Uterus (tissue), 4 donors: ENCODE measurements at places on chromosomes 16 and 17.

GRCh38 chr16:79801646-79802045 lies 201.1 kb upstream of the MAF start:
- DNase-seq, result no peak

DNA sequence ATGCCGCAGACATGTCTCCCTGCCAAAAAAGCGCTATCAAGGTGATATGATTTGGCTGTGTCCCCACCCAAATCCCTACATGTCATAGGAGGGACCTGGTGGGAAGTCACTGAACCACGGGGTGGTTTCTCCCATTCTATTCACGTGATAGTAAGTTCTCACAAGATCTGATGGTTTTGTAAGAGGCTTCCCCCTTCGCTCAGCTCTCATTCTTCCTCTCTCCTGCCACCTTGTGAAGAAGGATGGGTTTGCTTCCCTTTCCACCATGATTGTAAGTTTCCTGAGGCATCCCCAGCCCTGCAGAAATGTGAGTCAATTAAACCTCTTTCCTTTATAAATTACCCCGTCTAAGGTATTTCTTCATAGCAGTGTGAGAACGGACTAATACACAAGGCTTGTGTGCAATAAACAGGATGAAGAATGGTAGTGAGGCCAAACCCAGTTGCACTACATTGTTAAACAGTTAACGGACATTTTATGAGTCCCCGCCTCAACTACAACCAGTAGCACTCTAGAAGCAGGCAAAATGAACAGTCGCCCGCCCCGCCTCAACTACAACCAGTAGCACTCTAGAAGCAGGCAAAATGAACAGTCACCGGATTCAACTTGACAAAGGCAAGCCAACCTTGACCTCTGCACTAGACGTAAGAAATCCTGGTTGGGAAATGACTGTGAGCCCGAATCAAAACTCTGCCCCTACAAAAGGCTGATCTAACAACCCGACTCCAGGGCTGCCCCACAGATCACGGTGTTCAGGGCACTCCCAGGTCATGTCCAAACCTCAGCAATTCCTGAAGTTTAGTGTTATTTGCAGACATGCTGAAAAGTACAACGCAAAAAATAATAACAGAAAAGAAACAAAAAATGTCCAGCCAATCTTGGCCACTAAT lies 26.3 kb downstream of the VPS53 start:
- no peak for DNase-seq

DNA sequence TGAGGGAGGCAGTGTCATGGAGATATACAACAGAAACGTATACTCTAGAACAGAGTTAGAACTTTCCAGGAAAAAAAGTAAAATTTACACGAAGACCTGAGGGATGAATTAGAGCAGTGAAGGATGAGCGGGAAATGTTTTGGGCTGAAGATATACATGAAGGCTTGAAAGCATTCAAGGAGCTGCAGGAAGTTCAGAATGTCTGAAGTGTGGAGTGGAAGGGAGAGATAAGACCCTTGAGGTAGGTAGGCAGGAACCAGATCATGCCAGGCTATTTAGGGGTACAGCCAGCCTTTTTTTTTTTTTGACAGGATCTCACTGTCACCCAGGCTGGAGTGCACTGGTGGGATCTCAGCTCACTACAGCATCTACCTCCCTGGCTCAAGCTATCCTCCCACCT lies 3.2 kb upstream of the NLK start:
- no peak for DNase-seq

DNA sequence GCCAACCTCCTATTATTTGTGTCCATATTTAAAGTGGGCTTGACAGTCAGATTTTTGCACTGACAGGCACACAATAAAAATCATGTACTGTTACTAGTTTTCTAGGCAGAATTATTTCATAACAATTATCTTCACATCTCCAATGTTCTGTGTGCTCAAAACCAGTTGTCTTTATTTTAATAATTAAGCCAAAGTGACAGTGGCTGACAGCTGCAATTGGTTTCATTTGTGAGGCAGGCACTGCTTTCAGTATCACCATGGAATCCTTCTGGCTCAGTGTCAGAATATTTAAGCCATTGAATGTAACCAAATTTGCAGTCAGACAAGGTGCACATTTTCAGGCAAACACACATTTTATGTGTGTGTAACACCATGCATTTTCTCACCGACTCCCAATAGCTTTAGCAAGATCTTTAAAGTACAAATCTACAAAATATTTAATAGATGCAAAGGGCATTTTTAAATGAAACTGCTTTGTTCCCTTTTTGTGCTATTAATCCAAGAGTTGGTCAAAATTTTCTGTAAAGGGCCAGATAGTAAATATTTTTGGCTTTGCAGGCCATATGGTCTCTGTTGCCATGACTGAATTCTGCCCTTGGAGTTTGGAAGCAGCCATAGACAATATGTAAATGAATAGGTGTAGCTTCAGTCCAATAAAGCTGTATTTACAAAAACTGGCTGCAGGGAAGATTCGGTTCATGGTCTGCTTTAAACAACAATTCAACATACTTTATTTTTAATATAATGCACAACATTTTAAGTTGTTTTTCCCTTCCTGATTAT lies 486.0 kb downstream of the KCNJ2 start:
- no peak for DNase-seq

DNA sequence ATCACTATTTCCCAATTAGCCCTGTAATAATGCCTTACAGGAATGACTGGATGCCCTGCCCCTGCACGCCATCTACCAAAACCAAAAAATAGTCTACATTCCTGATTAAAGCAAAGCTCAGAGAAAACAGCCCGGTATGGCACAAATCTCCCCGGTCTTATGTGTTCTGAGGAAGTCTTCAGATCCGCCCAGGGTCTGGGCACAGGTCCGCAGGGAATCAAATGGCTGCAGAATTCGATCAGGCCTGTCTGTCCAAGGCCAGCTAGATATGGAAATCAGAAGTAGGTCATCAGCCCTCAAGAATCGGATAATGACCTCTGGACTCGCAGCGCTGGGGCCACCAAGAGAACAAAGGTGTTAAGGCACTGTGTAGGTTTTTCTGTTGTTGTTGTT lies 171.0 kb downstream of the ZFHX3 start:
- no peak for DNase-seq

DNA sequence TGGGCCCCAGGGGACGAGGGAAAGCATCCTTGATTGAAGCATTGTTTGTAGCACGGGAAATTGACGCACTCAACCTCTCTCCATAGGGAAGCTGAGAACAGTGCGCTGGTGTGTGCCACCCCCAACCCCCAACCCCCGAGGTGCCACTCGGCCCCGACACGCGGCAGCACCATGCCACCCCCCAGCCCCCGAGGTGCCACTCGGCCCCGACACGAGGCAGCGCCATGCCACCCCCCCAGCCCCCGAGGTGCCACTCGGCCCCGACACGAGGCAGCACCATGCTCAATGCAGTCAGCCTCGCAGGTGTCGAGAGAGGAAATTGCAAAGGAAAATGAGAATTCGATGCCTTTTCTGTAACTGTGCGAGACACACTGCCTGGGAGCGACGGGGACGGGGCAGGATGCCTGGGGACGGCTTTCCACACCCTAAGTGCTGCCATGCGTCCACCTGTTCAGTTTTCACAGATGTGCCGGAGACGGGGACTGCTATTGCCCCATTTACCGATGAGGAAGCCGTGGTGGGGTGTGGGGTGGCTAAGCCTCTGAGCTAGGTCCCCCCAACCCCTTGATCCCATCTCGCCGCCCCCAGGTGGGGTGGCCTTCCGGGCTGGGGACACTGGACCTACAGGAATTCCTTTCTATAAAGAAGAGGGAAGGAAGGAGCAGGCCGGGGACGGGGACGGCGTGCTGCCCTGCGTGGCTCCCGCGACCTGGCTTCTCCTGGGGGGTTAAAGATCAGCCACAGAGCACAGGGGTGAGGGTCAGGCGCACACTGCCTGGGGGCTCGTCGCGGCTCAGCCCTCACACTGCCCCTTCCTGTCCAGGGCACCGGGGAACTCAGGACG lies 9.8 kb downstream of the CBFA2T3 start:
- no peak for DNase-seq

GRCh38 chr16:259226-259625 lies 16.5 kb downstream of the RGS11 start:
- no peak for DNase-seq

DNA sequence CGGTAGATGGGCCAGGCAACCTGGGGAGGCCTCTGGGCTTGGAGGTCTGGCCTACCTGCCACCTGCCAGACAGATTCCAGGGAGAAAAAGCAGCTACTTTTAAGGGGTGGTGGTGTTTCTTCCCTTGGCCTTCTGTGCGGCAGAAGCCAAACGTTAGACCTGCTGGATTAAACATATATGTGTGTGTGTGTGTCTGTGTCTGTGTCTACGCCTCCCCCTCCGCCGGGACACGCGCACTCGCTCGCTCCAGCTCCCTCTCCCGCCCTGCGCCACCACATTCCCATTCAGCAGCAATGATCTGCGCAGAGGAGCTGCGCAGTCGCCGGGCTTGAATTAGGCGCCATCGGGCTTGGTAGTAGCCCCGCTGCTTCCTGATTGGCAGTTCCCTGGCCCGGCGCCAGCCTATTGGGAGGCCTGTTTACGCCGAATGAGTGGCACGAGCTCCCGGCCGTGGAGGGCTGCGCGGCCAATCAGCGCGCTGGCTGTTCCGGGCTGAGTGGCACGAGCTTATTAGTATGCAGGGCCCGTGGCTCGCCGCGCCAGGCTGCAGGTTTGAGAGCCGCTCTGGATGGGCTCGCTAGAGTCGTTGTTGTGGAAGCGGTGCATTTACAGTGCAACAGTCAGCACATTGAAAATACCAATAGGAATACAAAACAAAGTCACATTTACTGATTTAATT lies at the start of gene BAHCC1:
BAHCC1 (plus strand) TSS at position 537 of the 679 bp plus-strand sequence. CDS start 4,283 bp downstream, outside the sequence.
- peak; percentile 100 for DNase-seq
